Smooth muscle cell of the umbilical artery (primary cell): ENCODE measurements at places on chromosomes 2 and 18. TPM values are rescaled to one million over a fixed set of nuclear protein-coding genes. Genes with fewer than 3 reads are reported as not detected.

COX5B gene
- total RNA-seq, result 105 and 254 TPM in 2 replicates

SERPINB13 gene
- not detected in 2 replicates for total RNA-seq

FBXO15 gene
- 0.37 and 0.59 TPM in 2 replicates for total RNA-seq

REG3G gene
- not detected in 2 replicates for total RNA-seq

RAX gene
- total RNA-seq, result not detected in 2 replicates

ALPI gene
- total RNA-seq, result not detected in 2 replicates

BOK gene
- 21.7 and 35.5 TPM in 2 replicates for total RNA-seq

SETBP1 gene
- total RNA-seq, result 0.89 and 2.6 TPM in 2 replicates
